ENCODE measurements at places on chromosomes 16 and 17.

DNA sequence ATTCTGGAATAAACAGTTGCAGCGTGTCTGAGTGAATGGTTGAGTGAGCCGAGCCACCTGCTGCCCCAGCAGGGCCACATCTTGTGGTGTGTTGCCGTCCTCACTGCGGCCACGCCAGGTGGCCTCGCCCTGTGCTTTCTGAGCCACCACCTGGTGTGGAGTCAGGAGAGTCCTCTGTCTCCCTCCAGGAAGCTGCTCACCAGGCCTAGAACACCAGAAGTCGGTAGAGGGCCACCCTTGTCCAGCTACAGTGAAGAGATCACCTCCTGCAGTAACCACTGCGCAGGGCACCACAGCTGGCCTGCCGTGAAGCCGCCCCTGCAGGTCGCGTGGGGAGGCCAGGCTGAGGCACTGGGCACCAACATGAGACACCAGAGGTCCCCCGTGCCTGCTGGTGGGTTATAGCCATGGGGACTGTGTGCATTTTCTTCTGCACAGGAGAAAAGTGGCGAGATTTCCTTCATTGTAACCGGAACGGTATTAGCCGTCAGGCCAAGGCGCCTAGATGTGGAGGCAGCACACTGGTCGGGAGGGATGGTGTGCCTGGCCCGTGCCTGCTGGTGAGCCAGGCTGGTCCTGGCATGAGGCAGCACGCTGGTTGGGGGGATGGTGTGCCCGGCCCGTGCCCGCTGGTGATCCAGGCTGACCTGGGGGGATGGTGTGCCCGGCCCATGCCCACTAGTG is 28.9 kb upstream of the FOXK2 start:
- DNase-seq, result no peak

DNA sequence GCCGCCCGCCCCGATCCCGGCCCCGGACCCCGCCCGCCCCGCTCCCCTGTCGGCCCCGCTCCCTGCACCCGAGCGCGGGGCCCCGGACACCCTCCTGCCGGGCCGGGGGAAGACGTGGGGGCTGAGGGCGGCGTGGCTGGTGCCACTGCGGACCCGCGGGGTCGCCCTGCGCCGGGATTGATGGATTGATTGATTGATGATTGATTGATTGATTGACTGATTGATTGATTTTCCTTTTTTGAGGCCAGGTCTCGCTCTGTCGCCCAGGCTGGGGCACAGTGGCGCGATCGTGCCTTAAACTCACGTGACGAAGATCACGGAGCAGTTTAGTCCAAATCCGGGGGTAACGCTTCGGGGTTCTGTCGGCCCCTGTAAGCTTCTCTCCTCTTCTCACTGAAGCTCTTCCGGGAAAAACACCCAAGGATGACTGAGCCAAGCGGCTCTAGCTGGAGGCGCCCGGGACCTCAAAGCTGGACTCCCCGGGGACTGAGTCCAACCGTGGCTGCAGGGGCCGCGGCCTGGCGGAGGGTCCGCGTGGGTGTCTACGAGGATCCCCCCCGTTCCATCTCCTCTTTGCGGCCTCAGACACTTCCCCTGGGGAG is 40.2 kb upstream of the BHLHA9 start:
- no peak for DNase-seq

- DNase-seq, result no peak
Measured at GRCh38 chr16:262121-262745, 13.5 kb downstream of the RGS11 start.

DNA sequence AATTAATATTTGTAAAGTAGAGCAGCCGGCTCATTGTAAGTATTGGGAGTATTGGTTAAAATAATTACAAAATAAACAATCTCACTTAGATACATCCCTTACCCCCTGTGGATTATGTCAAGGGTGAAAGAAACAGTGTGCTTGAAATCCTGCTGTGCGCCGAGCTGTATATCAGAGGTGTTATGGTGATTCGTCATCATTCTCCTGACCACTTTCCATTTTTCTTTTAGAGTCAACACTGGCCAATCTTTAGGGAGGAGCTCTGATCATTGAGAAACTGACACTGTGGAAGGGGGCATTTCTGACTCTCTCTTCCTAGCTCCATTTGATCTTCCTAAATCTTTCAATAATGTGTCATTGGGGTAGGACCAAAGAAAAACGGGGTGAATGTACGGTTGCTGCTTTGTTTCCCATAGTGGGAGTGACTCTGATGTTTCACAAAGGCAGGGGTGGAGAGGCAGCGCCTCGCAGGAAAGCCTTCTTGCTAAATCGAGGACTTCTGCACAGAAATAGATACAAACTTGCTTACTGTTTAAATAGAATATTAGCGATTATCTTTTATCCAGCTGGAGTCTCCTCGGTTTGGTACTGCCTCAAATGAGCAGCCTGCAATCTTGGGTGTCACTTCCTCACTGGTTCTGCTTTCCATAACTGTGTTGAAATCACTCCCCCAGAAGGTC is 123.4 kb downstream of the PRKCB start:
- no peak for DNase-seq

DNA sequence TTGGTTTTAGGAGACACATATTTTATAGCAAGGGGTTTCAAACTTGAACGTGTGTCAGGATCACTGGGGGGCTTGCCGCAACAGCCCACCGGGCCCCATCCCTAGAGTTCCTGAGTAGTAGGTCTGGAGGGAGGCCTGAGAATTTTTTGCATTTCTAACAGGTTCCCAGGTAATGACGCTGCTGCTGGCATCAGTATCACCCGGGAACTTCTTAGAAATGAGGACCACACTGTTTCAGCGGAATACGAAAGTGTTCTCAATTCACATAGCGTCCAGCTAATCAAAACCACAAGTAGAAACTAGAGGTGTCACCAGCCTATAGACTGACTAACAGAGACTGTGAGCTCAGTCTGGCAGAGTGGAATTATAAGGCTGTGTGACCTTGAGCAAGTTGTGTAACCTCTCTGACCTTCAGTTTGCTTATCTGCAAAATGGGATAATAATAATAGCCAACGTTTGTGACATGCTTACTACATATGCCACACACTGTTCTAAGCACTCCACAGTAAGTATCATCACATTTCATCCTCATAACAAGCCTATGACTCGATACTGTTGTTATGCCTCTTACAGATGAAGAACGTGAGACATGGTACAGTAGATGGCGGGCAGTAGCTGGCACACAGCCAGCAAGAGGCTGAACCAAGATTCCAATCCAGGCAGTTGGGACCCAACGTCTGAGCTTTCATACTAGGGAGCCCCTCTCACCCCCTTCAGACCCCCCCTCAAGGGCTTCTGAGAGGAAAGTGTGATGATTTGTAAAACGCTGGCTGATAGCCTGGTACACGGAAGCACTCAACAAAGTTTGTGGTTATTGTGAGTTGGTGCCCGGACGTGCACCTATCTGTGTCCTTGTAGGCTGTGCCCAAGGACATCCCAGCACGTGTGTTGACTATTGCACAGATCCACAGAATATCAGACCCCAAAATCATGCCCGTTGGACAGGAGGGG is 4.6 kb upstream of the ICAM2 start:
- DNase-seq, result no peak

- no peak for DNase-seq
Measured at GRCh38 chr16:24117680-24118079, 138.5 kb upstream of the CACNG3 start.

DNA sequence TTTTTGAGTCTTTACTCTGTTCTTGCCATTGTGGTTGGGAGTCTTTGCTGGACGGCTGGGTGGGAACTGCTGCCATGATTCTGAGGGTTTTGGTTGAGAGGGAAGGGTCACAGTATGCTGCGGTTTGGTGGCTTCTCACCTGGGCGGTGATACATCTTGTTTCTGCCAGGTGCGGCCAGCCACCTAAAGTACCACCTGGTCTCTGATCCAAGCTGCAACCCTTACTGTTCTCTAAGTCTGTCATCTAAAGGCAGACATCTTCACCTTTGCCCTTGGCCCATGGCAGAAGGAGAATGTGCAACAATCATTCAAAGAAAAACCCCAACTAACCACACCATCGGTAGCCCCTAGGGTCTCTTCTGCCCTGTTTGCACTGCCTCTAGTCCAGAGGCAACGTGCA is 19.6 kb upstream of the MPO start:
- DNase-seq, result no peak

DNA sequence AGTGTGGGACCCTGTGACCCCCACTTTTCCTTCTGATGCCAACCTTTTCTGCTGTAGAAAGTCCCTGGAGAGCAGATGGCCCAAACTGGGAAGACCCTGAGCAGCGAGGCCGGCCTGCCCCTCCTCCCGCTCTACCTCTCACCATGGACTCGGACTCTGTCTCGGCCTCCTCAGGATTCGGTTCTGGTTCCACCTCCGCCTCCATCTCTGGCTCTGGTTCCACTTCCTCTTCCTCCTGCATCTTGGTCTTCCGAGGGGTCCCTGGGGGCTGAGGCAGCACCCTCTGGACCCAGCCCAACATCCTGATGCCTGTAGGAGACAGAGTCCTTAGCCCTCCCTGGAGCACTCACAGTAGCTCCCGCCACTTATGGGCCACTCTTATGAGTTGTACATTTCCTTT is 3.9 kb downstream of the CNGB1 start:
- no peak for DNase-seq

- DNase-seq, result no peak
Measured at GRCh38 chr16:86363057-86363490, 147.3 kb upstream of the FOXF1 start.

- no peak for DNase-seq
Measured at GRCh38 chr16:90077757-90078578, 837 bp upstream of the PRDM7 start.

DNA sequence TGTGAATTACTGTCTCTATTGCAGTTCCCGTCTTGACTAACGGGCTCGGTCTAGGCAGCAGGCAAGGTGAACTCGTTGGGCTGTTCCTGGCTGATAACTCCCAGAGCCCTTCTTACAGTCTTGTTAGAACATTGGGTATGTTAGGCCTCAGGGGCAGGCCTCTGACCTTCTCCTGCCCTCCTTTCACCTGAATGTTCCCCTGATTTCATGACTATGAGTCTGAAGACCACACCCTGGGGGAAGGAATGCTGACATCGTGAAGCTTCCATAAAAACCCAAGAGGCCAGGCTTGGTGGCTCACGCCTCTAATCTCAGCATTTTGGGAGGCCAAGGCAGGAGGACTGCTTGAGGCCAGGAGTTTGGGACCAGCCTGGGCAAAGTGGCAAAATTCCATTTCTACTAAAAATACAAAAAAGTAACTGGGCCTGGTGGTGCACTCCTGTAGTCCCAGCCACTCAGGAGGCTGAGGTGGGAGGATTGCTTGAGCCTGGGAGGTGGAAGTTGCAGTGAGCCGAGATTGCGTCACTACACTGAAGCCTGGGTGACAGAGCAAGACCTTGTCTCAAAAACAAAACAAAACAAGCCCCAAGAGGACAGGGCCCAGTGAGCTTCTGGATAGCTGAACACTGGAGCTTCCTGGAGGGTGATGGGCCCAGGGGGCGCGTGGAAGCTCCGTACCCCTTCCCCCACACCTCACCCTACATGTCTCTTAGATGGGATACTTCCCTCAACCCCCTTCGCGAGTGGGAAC is 47.8 kb upstream of the FBXO47 start:
- no peak for DNase-seq

- DNase-seq, result no peak
Measured at GRCh38 chr16:53913099-53913870, 209.3 kb downstream of the FTO start.

- no peak for DNase-seq
Measured at GRCh38 chr16:9843424-9844018, 338.7 kb downstream of the GRIN2A start.

GRCh38 chr17:82940226-82941020 is 100.6 kb upstream of the ZNF750 start:
- no peak for DNase-seq

DNA sequence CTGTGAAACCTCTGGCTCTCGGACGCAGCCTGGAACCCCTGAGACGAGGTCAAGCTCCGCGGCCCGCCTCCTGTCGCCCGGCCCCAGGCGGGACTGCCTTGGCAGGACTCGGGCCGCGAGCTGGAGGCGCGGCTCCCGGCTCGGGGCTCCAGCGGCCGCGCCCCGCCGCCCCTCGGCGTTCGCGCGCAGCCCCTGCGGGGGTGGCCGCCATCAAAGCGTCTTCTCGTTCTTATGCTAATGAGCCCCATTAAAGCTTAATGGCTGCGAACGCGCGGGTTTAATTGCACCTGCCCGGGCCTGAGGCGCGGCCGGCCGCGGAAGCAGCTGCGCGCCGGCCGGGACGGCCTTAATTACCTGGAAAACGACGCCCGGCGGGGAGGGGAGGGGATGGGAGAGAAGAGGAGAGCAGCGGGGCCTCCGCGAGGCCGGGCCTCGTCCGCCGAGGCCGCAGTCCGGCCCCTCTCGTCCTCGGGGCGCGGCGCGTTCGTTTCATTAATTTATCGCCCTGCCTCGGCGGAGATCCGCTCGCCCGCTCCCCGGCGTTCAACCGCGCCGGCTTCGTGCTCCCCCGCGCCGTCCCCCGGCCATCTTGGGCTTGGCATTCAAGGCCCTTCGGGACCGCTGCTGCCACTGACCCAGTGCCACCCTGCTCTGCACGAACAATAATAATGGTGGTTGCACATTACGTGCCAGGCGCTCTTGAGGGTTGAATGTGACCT is 19.2 kb downstream of the RAI1 start:
- DNase-seq, result no peak

GRCh38 chr16:62190426-62190825 is 154.2 kb upstream of the CDH8 start:
- no peak for DNase-seq

- DNase-seq, result no peak
Measured at GRCh38 chr17:3777366-3778120, 23.4 kb downstream of the ITGAE start.

DNA sequence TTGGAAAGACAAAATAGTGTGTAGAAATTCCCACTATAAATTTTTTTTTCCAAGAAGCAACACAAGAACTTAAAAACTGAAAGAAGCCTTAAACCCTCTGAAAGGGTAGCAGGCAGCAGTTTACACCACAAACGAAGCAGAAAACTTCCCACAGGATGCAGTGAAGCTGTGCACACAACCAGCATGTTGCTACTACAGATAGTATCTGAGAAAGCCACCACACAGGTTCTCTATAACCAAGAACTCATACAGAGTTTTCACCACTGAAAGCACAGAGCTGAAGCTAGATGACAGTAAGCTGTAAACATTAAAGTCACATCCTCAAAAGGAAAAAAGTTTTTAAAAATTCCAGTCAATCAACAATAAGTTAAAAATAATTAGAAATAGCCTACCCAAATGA is 333.6 kb upstream of the MON1B start:
- DNase-seq, result no peak

DNA sequence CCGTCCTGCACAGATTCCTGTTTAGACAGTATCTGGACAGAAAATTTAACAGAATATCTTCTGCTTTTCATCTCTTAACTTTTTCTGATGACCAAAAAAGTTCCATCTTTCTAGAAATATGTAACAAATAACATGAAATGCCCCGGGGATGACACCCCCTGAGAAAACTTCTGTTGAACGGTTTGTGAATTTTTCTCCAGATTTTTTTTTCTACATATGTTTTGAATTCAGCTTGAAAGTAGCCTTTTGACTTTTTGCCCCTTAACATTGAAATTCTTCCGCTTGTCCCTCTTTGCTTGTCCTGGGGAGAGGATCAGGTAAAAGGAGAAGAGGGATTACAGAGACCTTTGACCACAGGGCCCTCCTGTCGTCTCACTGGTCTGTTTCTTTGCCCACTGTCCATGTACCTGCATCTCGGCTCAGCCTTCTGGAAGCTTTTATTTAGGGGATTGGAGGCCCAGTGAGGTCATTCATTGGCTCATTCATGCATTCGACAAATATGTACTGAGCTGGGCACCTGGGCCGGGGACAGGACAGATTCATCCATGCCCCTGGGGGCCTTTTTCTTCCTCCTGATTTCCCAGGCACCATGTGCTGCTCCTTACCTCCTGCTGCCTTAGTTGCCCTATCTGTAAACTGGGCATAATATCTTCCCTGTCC is 19.6 kb upstream of the CPNE2 start:
- DNase-seq, result no peak
